ENCODE measurements at places on chromosomes 1 and 21. TPM values are rescaled to one million over a fixed set of nuclear protein-coding genes. Genes with fewer than 3 reads are reported as not detected.

- no peak for DNase-seq
Observed at GRCh38 chr1:162881590-162881989, 20.6 kb upstream of the CCDC190 start.

DNA sequence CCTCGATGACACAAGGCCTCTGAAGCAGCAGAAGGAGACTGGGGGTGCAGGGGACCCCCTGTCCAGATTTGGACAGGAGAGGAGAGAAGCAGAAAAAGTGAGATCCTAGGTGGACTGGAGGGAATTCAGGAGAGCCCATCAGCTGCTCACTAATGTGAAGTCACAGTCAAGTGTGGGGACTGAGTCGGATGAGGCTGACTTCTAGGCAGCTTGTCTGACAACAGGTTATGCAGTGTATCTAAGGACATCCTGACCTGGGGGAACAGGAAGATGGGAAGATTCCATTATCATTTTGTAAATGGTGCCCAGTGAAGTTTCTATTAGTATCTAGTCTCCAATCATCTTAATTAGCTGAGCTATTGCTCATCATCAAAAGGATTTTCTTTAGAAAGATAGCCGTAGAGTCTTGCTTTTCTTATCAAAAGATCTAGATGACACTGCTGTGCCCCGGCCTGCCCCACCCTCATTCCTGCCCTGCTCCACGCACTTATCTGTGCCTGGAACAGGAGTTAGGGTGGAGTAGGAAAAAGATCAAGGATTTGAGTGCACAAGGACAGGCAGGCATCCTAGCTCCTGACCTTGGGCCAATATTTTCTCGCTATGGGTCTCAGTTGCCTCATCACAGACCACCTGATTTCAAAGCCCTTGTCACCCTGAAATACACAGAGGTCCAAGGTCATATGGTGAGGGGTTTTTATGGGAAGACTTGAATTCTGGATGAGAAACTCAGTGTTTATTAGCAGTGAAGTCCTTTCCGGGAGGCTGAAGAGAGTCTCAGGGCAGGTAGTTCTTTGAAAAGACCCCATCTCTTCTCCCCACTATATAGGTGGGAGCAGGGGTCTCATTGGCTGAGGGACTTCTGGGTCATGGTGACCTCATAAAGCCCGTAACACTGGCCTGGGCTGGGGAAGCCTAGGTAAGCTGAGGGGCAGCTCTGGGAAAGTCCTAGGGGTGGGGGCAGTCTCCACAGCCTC, at the start of gene MROH7:
MROH7 (plus strand) TSS at position 924 of the 974 bp plus-strand sequence. CDS start 11,141 bp downstream, outside the sequence.
- DNase-seq: no peak

DNA sequence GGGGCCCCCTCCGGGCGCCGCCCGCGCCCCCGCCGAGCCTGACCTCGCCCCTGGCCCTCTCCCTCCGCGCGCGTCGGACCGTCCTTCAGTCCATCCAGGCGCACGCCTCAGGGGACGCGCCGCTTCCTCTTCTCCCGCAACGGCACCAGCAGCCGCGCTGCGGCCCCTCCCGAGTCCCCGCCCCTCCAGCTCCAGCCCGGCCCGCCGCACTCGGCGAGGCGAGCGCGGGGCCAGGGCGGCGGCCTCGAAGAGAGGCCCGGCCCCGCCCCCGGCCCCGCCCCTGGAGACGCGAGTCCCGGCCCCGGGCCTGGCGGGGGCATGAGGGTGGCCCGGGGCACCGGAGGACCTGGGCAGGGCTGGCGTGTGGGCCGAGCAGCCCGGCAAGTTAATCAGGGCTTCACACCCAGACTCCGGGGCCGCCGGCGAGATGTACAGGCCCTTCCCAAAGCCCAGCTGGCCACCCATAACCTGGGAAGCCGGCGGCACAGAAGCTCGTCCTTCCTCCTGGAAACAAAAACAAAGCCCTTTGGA, at the start of gene IGSF3:
IGSF3 (minus strand) TSS at position 159 of the 531 bp plus-strand sequence. CDS start 1,407 bp downstream, outside the sequence.
- DNase-seq: peak; percentile 24

- no peak for DNase-seq
Observed at GRCh38 chr1:196486346-196486745, 121.9 kb downstream of the KCNT2 start.

- DNase-seq: no peak
Observed at GRCh38 chr1:55803429-55803828, 588.3 kb upstream of the USP24 start.

The SLC30A10 gene
- total RNA-seq: not detected

DNA sequence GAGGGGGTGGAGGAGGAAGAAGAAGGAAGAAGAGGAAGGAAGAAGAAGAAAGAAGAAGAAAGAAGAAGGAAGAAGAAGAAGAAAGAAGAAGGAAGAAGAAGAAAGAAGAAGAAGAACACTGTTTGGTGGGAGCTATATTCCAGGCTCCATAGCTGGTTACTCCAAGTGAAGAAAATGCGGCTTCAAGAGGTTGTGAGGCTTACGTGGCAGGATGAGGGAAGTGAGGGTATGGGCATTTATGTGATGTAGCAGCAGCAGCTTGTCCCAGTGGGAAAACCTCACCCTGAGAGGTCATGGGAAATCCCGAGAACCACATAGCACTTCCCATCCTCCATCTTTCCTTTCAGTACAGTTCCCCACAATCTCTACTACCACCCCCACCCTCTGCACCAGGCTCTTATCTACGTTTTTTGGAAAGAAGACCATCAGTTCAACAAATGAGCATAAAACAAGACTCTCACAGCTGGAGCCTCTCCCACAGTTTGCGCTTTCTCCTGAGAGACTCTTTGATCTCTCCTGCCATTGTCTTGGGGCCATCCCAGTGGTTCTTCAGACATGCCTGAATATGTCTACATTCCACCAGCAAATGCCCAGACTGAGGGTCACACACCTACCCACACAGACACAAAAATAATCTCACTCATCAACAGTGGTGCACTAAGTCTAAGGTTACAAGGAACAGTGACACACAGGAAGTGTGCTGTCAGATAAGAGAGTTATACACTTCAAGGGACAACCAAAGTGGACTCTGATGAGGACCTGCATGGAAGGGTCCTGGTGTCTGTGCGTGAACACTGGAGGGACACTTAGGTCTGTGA, 77.9 kb upstream of the KCNJ15 start:
- no peak for DNase-seq

GRCh38 chr21:32916088-32916487, 109.6 kb upstream of the OLIG2 start:
- DNase-seq: no peak

GRCh38 chr1:207404849-207405525, 49.1 kb upstream of the CR2 start:
- no peak for DNase-seq

The INSRR gene
- total RNA-seq: not detected

DNA sequence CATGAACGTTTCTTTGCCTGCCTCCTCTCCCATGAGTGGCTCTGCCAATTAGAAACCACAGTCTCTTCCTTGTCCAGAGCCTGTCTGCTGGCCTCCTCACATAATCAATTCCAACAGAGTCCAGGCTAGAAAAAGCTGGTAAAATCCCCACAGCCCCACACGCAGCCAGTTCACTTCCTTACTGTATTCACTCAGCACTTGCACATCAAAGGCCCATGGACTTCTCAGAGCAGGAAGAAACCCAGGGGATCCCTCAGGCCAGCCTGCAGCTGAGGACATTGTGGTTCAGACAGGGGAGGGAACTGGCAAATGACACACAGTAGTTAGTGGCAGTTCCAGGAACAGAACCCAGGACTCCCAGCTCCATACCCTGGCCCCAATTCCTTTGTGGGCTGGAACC, 171.6 kb upstream of the EDN2 start:
- DNase-seq: no peak

- DNase-seq: no peak
Observed at GRCh38 chr1:192984080-192984479, 75.1 kb downstream of the UCHL5 start.

The KRTAP12-2 gene
- not detected for total RNA-seq

- DNase-seq: no peak
Observed at GRCh38 chr1:198529414-198529813, 11.1 kb downstream of the ATP6V1G3 start.

DNA sequence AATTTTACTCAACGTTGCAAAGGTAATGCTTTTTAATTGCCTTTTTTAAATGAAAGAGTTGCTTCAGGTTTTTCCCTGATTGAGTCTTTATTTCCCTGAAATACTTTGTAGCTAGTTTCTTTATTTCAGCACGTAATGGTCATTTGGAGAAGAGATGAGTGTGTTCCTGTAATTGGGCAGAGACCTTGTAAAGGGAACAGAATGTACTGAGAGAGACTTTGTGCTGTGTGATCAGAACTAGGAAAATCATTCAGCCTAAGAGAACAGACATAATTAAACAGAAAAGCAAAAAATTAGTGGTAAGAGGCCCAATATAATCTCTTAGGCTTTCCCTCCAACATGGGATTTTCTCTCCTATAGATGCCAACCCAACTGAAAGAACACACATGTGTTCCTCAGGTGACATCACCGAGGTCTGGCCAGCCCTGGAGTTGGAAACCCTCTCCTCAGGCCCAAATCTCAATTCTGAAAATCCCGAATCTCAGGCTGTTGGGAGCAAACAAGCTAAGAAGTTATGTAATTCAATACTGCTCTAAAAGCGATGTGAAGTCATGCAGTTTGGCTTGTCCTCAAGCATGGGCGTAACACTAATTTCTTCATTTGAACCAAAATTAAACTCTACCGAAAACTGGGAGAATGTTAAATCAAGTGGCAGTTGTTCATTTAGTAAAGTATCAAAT, 102.0 kb downstream of the TGFB2 start:
- no peak for DNase-seq

GRCh38 chr1:26961826-26962225, 1.6 kb upstream of the KDF1 start:
- DNase-seq: no peak

DNA sequence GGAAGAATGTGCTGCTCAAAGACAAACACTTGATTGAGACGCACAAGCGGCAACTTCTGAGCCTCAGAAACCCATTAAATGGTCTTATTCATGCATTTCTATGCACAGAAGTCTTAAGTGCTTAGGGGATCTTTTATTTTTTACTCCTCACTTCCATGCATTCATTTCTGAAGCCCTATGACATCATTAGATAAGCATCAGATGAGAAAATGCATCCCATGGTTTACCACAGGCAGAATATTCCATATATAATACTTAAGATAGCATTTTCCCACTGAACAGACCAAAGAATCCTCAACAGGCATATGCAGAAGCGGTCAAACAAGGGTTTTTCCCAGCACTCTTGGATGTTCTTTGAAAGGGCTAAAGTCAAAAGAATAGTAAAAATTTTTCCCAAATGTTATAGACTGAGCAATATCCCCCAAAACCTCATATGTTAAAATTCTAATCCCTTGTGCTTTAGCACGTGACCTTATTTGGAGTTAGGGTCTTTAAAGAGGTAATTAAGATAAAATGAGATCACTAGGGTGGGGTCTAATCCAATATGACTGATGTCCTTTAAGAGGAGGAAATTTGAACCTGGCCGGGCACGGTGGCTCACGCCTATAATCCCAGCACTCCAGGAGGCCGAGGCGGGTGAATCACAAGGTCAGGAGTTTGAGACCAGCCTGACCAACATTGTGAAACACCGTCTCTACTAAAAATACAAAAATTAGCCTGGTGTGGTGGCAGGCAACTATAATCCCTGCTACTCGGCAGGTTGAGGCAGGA, 22.6 kb upstream of the FAM89A start:
- DNase-seq: no peak

The RBM11 gene
- total RNA-seq: 0.75 TPM

- DNase-seq: peak; percentile 38
Observed at GRCh38 chr1:56199061-56199460, 380.3 kb downstream of the PLPP3 start.

- DNase-seq: no peak
Observed at GRCh38 chr21:41663805-41664788, 102.8 kb downstream of the RIPK4 start.

GRCh38 chr1:115437196-115437595, 99.1 kb upstream of the NGF start:
- DNase-seq: no peak

- DNase-seq: no peak
Observed at GRCh38 chr1:24481843-24482610, 20.6 kb upstream of the RCAN3 start.

DNA sequence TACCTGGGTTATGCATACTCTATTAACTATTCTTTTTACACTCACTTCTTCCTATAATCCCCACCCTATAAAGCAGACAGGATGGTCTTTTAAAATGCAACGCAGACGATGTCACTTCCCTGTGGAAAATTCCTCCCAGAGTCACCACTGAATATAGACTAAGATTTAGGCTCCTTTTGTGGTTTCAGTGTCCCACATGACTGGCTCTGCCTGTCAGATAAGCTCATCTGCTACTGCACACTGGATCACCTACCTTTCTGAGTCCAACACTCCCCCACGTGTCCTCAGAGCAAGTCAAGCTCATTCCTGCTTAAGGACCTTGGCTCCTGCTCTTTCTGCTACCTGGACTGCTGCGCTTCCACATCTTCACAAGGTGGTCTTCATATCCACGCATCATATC, 73.0 kb upstream of the SIPA1L2 start:
- DNase-seq: no peak

The BARHL2 gene
- total RNA-seq: not detected

- DNase-seq: no peak
Observed at GRCh38 chr1:118395430-118395991, 210.5 kb upstream of the SPAG17 start.

The SLAMF6 gene
- 0.19 TPM for total RNA-seq
